HFFc6 (cell line): ENCODE measurements at places on chromosomes 4 and X. TPM values are rescaled to one million over a fixed set of nuclear protein-coding genes. Genes with fewer than 3 reads are reported as not detected.

GRCh38 chrX:97597954-97598353, 714.2 kb downstream of the RPA4 start:
- no peaks in the 10 kb centered on the region for H3K36me3 ChIP-seq
- no peaks in the 10 kb centered on the region for H3K27me3 ChIP-seq
- H3K4me3 ChIP-seq = no peak overlapping the region
- no peak overlapping the region for H3K27ac ChIP-seq
- no peaks in the 10 kb centered on the region for H3K4me1 ChIP-seq
- DNase-seq = no peak

DNA sequence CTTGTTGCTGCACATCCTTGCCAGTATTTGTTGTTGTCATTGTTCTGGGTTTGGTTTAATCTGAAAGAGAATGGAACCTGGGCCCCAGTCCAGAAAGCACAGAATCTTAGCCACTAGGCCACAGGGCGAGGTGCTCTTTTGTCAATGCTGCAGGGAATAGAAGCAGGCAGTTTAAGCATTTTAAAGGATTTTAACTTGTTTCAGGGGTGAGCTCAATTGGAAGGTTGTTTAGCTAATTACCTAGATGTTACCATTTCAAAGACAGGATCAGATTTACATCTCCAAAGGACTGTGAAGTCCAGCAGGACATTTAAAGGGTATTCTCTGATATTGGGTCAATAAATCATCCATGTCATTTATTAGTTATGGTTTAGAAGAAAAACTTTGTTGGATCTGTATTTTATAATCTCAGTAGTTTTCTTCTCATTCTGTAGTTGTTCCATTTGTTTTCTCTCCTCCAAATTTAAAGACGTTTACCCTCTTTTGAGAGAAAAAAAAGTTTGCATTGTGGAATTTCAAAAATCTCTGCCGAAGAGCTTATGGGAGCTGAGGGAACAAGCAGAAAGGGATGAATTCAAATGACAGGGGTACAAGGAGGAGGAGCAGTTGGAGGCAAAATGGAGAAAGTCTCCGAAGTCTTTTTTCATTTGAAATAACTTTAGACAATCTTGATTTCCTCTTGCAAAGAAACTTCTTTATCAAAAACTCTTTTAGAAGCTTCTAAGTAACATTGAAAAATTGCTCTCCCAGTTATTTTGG, 57.5 kb upstream of the FAM47C start:
- H3K27ac ChIP-seq = no peak overlapping the region
- H3K4me1 ChIP-seq = no peaks in the 10 kb centered on the region
- no peaks in the 10 kb centered on the region for H3K36me3 ChIP-seq

GRCh38 chr4:8152865-8153257, 5.8 kb downstream of the ABLIM2 start:
- no peak for DNase-seq
- H3K27ac ChIP-seq = no peak overlapping the region
- H3K27me3 ChIP-seq = peaks cover 35% of the 10 kb centered on the region
- no peak overlapping the region for H3K4me3 ChIP-seq
- no peaks in the 10 kb centered on the region for H3K36me3 ChIP-seq

GRCh38 chrX:11970578-11971359, 167.5 kb upstream of the FRMPD4 start:
- peaks cover 34% of the 10 kb centered on the region for H3K4me1 ChIP-seq
- peak overlapping the region; percentile 29 for H3K27ac ChIP-seq
- peak; percentile 16 for DNase-seq
- H3K36me3 ChIP-seq = no peaks in the 10 kb centered on the region
- no peak overlapping the region for H3K4me3 ChIP-seq

- peaks cover 66% of the 10 kb centered on the region; the same call in 1 of the 2 replicates for H3K4me1 ChIP-seq
- H3K27me3 ChIP-seq = peaks cover 15% of the 10 kb centered on the region
- no peak for DNase-seq
- peaks cover 9% of the 10 kb centered on the region; the same call in 1 of the 2 replicates for H3K36me3 ChIP-seq
- peak overlapping the region; percentile 87 for H3K4me3 ChIP-seq
- H3K27ac ChIP-seq = no peak overlapping the region
These were observed 103.6 kb downstream of the UCHL1 start for GRCh38 chr4:41360214-41360920.

GRCh38 chr4:10117359-10118047, 904 bp upstream of the WDR1 start:
- peak; percentile 39 for DNase-seq
- peaks cover 33% of the 10 kb centered on the region for H3K36me3 ChIP-seq
- H3K27me3 ChIP-seq = peaks cover 12% of the 10 kb centered on the region
- peaks cover 50% of the 10 kb centered on the region for H3K4me1 ChIP-seq

- H3K36me3 ChIP-seq = no peaks in the 10 kb centered on the region
- peaks cover 39% of the 10 kb centered on the region for H3K4me1 ChIP-seq
- H3K27ac ChIP-seq = no peak overlapping the region
- no peak overlapping the region for H3K4me3 ChIP-seq
- no peak for DNase-seq
- H3K27me3 ChIP-seq = peaks cover 2% of the 10 kb centered on the region; the same call in 1 of the 2 replicates
These were observed 64.6 kb downstream of the SYNPO2 start for GRCh38 chr4:118953276-118953675.

CHIC2 gene
- 19.5 to 33.3 TPM (median 29.5 TPM) in 3 replicates for total RNA-seq

DNA sequence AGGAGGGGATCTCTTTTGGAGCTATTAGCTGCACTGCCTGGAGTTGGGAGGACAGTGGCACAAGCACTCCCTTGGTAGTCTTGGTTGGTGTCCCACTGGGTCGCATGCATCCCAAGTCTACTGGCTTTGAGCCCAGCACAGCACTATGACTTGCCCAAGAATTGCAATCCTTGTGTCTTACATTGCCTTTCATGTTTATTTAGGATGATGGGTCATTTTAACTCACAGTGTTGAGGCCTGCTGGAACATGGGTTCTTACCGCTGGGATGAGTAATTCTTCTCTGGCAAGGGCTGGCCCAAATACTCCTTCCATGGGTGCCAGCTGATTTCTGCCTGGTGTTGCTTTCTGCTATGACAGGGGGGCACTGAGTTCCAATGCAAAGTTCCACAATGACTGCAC, 185.5 kb downstream of the TEX13C start:
- no peaks in the 10 kb centered on the region for H3K4me1 ChIP-seq
- H3K4me3 ChIP-seq = no peak overlapping the region
- DNase-seq = no peak
- H3K27ac ChIP-seq = no peak overlapping the region
- no peaks in the 10 kb centered on the region for H3K36me3 ChIP-seq

- peak overlapping the region; percentile 82 for H3K27ac ChIP-seq
- no peak for DNase-seq
- peaks cover 2% of the 10 kb centered on the region; the same call in 1 of the 2 replicates for H3K27me3 ChIP-seq
- H3K4me3 ChIP-seq = peak overlapping the region; percentile 100
- H3K36me3 ChIP-seq = peaks cover 35% of the 10 kb centered on the region
These were observed 650.2 kb upstream of the DIPK2B start for GRCh38 chrX:45850775-45851433.

EXOC1L gene
- total RNA-seq = not detected in 3 replicates

SH3BP2 gene
- total RNA-seq = 20.2 to 24.1 TPM (median 23.1 TPM) in 3 replicates

GLRA2 gene
- total RNA-seq = not detected in 3 replicates

KIAA1210 gene
- total RNA-seq = not detected in 3 replicates

GRCh38 chr4:129707949-129708348, 612.0 kb downstream of the C4orf33 start:
- no peaks in the 10 kb centered on the region for H3K4me1 ChIP-seq
- H3K27ac ChIP-seq = no peak overlapping the region
- no peaks in the 10 kb centered on the region; the same call in 1 of the 2 replicates for H3K27me3 ChIP-seq
- no peaks in the 10 kb centered on the region; the same call in 1 of the 2 replicates for H3K36me3 ChIP-seq
- no peak overlapping the region for H3K4me3 ChIP-seq

COX7B2 gene
- not detected in 3 replicates for total RNA-seq

DNA sequence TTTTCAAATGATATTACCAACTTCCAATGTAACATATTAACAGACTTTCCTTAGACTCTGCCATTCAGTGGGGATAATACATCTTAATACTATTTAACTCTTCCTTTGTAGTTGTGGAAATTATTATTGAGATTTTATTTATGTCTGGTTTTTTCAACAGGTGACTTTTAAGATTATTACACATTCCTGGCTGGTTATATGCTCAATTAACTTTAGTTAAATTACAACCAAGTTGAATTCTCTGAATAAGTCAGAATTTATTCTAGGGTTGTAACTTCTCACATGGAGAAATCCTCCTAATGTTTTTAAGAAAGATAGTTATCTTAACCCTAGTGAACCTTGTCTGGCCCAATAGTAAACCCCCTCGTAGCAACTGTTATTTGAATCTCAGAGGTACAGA, 107.3 kb downstream of the SLC10A6 start:
- H3K36me3 ChIP-seq = peaks cover 60% of the 10 kb centered on the region
- no peaks in the 10 kb centered on the region for H3K27me3 ChIP-seq

SYP gene
- 0.21 and 0.28 TPM in 2 replicates for total RNA-seq

USP51 gene
- 0.73 to 1.3 TPM (median 0.94 TPM) in 3 replicates for total RNA-seq

- no peak for DNase-seq
- no peak overlapping the region for H3K27ac ChIP-seq
- H3K4me3 ChIP-seq = no peak overlapping the region
- no peaks in the 10 kb centered on the region for H3K36me3 ChIP-seq
- H3K4me1 ChIP-seq = peaks cover 32% of the 10 kb centered on the region
These were observed 95.4 kb upstream of the MAML3 start for GRCh38 chr4:140249351-140249750.

RNF175 gene
- not detected in 3 replicates for total RNA-seq

DHX15 gene
- total RNA-seq = 92.3 to 111 TPM (median 108 TPM) in 3 replicates

NEXMIF gene
- total RNA-seq = not detected in 3 replicates

DNA sequence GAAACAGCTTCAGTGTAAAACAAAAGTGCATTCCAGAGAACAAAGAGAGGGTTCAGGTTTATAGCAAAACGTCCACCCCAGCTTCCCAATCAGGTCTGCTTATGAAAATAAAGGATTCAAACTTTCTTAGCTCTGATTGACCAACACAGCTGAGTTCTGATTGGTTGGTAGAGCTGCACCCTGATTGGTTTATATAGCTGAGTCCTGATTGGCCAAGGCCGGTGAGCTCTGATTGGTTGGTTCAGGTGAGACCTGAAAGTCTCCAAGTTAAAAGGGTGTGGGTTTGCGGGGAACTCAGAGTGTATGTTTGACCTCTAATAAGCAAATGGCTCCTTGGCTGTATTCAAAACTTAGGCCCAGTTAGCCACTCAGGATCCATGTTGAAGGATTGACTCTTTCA, 20.9 kb downstream of the CLRN2 start:
- H3K27ac ChIP-seq = no peak overlapping the region
- no peak overlapping the region for H3K4me3 ChIP-seq
- H3K27me3 ChIP-seq = peaks cover 13% of the 10 kb centered on the region

FANCB gene
- total RNA-seq = 5.3 to 9.9 TPM (median 8.8 TPM) in 3 replicates

GRCh38 chrX:3811331-3812311, 98.2 kb upstream of the PRKX start:
- no peaks in the 10 kb centered on the region for H3K36me3 ChIP-seq
- 0 out of 2 replicates have a peak, but pooled peaks cover 9% of the 10 kb centered on the region for H3K4me1 ChIP-seq
- H3K4me3 ChIP-seq = no peak overlapping the region
- H3K27me3 ChIP-seq = peaks cover 9% of the 10 kb centered on the region

ELF2 gene
- total RNA-seq = 14.2 to 22.8 TPM (median 18.2 TPM) in 3 replicates

DNA sequence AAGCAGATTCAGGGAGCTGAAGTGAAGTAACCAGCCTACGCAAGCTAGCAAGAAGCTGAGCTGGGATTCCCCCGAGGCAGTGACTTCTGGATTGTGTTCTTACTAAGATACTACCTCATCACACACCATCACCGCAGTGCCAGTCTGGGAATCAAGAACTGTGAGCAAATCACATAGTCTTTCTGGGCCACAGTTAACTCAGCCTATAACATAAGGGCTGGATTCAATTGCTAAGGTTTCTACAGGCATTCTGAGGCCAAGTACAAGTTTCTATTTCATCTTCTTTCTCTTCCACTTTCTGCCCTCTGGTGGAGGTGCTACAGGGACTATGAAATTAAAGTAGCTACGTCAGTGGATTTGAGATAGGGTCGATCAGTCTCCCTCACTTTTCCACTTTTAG, 1.4 kb upstream of the CORIN start:
- H3K36me3 ChIP-seq = peaks cover 5% of the 10 kb centered on the region; the same call in 1 of the 2 replicates
- peaks cover 56% of the 10 kb centered on the region for H3K4me1 ChIP-seq
- no peak overlapping the region for H3K27ac ChIP-seq
- peaks cover 4% of the 10 kb centered on the region for H3K27me3 ChIP-seq
- H3K4me3 ChIP-seq = no peak overlapping the region

DNA sequence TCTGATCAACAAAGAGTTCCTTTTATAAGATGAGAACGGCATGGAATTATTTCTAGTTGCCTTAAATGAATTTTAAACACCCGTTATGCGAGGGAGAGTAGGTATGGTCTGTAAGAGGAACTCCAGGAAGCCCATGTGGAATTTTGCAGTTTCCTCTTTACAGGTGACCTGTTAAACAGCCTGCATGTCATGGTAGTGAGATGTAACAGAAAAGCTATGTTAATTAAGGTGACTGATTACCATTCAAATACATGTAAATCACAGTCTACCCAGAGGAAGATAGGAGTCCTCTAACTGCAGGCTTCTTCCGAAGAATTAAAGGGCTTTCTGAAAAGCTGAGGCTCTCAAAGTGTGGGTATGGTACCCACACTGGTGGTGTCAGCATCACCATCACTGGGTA, 163.6 kb downstream of the CBR4 start:
- DNase-seq = no peak
- H3K36me3 ChIP-seq = peaks cover 33% of the 10 kb centered on the region
- no peak overlapping the region for H3K27ac ChIP-seq
- H3K4me3 ChIP-seq = no peak overlapping the region
- peaks cover 85% of the 10 kb centered on the region for H3K4me1 ChIP-seq

- H3K4me3 ChIP-seq = no peak overlapping the region
- no peaks in the 10 kb centered on the region for H3K36me3 ChIP-seq
- no peak for DNase-seq
- H3K27me3 ChIP-seq = no peaks in the 10 kb centered on the region
- H3K4me1 ChIP-seq = no peaks in the 10 kb centered on the region
These were observed 145.0 kb upstream of the SPOCK3 start for GRCh38 chr4:167379076-167379835.

DNA sequence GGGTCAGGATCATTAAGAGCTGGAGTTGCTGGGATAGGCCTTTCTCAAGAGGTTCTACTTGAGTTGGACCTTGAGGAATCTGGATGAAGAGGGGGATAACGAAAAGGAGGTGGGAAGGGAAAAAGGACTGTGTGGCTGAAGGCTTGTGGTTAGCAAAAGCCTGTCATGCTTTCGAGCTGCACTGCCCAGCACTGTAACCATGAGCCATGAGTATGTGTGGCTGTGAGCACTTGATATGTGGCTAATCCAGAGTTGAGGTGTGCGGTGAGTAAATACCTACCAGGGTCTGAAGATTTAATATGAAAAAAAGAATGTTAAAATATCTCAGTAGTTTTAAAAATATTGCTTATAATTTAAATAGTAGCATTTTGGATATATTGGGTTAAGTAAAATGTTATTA, 11.4 kb downstream of the TMEM165 start:
- H3K4me3 ChIP-seq = no peak overlapping the region
- peaks cover 36% of the 10 kb centered on the region for H3K36me3 ChIP-seq
- H3K4me1 ChIP-seq = peaks cover 47% of the 10 kb centered on the region
- peaks cover 5% of the 10 kb centered on the region; the same call in 1 of the 2 replicates for H3K27me3 ChIP-seq
- no peak for DNase-seq
- H3K27ac ChIP-seq = peak overlapping the region; percentile 24; the same call in 1 of the 2 replicates

GRCh38 chr4:89708903-89709421, 128.0 kb downstream of the SNCA start:
- no peaks in the 10 kb centered on the region for H3K36me3 ChIP-seq
- 0 out of 2 replicates have a peak, but pooled peaks cover 1% of the 10 kb centered on the region for H3K27me3 ChIP-seq
- H3K27ac ChIP-seq = peak overlapping the region; percentile 62
- H3K4me3 ChIP-seq = no peak overlapping the region
